ENCODE measurements at places on chromosomes 16 and 17. TPM values are rescaled to one million over a fixed set of nuclear protein-coding genes. Genes with fewer than 3 reads are reported as not detected.

DNA sequence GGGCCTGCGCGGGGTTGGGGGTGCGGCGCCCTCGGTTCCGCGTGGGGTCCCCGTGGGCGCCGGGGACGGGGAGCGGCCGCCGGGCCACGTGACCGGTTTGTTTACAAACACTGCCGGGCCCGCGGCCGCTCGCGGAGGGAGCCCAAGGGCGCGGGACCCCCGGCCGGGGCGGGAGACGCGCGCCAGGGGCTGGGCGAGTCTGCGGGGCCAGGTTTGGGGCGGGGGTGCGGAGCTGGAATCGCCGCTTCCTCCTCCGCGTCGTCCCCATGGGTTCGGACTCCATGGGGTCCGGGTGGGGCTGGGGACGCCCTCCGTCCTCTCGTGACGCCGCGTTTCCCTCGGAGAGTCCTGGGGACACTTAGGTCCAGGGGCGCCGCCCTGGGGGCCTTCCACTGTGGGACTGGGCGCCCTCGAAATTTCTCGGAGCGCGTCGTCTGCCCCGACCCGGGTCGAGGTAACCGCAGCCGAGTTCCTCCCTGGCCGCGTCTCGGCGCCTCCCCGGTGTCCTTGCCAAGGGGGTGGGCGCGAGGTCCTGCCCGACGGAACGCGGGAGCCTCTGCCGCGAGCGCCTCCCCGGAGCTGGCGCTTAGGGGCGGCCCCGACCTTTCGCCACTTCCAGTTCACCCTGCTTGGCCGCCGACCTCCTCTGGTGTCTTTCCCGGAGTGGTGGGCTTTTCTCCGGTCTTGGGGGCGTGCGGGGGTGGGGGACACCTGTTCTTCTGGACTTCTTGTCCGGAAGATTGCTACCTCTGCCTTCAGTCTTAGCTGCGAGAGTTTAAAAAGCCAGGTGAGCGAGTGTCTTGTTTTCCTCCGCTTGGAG is 684 bp downstream of the YPEL2 start:
- DNase-seq = no peak

Gene ALOX12B
- not detected for total RNA-seq

DNA sequence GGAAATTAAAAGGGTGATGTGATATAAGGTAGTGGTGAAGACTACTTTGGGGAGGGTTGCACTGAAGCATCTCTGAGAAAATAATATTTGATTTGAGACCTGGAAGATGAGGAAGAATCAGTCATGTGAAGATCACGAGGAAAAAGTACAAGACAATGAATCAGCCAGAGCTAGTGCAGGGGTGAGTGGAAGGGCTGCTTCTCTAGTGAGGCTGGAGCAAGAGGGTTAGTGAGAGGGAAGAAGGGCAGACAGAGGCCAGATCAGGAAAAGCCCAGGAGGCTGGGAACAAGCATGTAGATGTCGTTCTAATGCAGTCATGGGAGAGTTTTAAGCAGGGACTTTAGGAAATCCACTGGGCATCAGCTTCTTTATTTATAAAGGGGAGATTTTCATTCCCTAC is 504.2 kb upstream of the SALL1 start:
- no peak for DNase-seq

- no peak for DNase-seq
These were observed 10.6 kb upstream of the SEPHS2 start for GRCh38 chr16:30456302-30456701.

Gene TEX14
- 0.33 TPM for total RNA-seq

Gene CDH13
- total RNA-seq = 11.5 TPM

DNA sequence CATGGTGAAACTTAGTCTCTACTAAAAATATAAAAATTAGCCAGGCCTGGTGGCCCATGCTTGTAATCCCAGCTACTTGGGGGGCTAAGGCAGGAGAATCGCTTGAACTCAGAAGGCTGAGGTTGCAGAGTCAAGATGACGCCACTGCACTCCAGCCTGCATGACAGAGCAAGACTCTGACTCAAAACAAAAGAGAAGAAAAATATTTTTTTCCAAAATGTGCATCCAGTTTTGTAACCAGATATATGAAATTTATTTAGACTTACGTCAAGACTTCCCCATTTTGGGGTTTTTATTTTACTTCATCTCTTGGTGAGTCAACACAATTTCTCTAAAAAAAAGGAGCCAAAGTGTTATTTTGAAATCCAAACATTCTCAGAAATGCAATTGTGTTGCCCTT is 5.5 kb upstream of the TM4SF5 start:
- DNase-seq = no peak

GRCh38 chr16:56428091-56428490 is 2.7 kb upstream of the AMFR start:
- no peak for DNase-seq

DNA sequence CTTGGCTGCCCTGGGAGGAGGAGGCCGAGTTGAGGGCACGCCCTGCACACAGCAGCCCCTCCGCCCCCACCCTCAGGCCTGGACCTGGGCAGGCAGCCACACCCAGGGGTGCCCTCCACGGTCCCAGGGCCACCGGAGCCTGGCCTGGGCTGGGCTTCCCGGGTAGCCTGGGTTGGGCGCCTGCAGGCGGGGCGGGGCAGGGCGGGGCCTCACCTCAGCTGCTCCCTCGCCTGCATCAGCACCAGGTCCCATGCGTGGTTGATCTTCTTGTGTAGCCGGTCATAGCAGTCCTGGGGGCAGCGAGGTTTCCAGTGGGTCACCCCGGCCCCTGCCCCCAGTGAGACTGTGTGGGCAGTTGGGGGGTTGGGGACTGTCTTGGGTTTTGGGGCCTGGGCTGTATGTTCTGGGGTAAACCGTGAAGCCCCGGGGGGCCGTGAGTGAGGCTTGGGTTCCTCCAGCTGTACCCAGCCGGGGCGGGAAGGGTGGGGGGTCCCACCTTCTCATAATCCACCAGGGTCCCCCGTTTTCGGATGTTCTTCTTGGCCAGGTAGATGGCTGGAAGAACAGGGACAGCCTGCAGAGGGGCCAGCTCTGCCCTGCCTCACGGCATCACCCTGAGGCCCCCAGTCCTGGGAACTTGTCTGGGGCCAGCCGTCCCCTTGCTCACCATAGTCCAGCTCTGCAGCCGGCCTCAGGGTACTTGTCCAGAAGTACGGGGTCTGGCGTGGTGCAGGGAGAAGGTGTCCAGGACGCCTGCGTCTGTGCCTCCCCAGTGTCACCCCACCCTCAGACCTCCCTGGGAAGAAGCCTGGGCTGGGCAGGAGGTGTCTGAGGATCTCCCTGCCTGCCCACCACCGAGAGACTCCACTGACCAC is 2.0 kb downstream of the RGS11 start:
- no peak for DNase-seq

Gene CCDC200
- total RNA-seq = not detected

- no peak for DNase-seq
These were observed 4.4 kb downstream of the TP53I13 start for GRCh38 chr17:29572691-29573557.

GRCh38 chr16:57194512-57194911 is 8.4 kb downstream of the RSPRY1 start:
- DNase-seq = no peak

DNA sequence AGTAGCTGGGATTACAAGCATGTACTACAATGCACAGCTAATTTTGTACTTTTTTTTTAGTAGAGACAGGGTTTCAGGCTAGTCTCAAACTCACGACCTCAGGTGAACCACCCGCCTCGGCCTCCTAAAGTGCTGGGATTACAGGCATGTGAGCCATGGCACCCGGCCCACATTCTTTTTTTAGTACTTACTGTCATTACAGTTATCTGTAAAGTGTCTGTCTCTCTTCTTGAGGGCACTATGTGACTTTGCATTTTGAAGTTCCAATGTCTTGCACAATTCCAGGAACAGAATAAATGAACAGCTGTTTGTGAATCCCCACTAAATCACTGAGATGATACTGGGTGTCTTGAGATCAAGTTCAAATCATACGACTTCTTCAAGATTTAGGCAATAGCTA is 1540.3 kb downstream of the CDH11 start:
- DNase-seq = no peak

Gene CALB2
- 22.2 TPM for total RNA-seq

DNA sequence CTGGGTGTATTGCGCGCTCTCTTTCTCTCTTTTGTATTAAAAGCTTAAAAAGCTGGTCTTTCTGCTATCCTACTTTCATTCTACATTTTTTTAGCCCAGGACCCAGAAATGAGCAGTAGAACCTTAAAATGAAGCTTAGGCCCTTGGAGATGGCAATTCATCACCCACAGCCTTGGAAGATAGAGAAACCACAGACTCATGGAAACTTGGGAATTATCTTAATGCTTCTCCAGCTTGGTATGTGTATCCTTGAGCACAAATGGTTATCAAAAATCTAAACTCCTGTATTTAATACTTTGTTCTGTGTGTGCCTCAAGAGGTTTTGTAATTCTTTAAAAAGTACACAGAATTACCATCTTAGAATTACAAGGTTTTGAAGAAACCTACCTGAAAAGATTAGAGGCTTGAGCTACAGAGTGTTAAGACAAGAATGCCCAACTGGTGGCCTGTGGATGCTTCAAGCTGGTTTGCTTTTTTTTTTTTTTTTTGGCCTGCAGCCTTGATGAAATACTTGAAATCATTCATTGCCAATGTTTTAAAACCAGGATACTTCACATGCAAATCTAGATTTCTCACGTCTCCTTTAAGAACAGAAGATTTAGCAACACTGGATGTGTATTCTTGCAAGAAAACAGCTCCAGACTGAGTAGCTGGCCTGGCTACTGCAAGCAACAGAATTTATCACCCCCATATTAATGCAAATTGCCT is 105.0 kb downstream of the XYLT1 start:
- DNase-seq = no peak

GRCh38 chr17:31015639-31016038 is 44.8 kb downstream of the RNF135 start:
- DNase-seq = no peak

GRCh38 chr17:70552230-70552981 is 383.1 kb downstream of the KCNJ2 start:
- DNase-seq = no peak

DNA sequence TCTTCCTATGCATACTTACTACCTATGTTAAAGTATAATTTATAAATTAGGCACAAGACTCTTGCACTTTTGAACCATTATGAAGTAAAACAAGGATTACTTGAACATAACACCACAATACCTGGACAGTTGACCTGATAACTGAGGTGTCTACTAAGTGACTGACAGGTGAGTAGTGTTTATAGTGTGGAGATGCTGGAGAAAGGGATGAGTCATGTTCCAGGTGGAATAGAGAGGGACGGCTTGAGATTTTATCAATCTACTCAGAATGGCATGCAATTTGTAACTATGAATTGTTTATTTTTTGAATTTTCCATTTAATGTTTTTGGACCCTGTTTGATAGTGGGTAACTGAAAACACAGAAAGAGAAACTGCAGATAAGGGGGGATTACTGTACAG is 287.6 kb downstream of the MAP2K6 start:
- DNase-seq = no peak

- no peak for DNase-seq
These were observed 7.9 kb downstream of the CLUAP1 start for GRCh38 chr16:3508736-3509135.

Gene PTGES3L
- 0.66 TPM for total RNA-seq

DNA sequence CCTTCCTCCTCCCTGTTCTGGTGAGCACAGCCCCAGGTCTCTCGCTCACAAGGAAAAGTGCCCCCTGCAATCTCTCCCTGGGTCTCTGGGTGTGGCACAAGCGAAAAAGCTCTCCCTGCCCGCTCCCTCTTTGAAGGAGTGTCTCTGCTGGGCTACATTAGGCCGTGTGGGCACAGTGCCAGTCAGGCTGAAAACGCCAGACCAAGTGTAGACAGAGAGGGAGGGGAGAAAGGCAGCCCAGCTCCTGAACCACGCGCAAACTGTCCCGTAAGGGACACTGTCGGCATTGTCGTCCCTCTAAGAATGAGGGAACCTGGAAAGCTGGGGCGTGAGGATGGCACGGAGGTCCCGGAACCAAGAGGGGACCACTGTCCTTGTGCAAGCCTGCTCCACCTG is 3.9 kb downstream of the SMIM5 start:
- no peak for DNase-seq

DNA sequence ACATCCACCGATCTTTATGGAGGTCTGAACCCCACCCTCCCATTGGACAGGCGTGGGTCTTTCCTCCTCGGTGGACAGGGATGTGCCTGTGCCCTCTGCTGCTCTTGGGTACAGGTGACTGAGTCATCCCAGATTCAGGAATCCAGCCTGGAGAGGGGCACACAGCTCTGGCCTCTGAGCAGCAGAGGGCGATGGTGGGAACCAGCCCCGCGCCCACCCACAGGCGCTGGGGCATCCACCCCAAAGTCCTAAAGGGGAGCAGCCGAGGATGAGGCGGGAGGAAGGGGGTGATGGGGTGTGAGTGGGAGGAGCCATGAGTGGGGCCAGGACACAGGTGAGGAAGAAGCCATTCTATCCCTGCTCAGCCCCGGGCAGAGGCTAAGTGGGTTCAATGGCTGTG is 35.0 kb downstream of the ENGASE start:
- no peak for DNase-seq

DNA sequence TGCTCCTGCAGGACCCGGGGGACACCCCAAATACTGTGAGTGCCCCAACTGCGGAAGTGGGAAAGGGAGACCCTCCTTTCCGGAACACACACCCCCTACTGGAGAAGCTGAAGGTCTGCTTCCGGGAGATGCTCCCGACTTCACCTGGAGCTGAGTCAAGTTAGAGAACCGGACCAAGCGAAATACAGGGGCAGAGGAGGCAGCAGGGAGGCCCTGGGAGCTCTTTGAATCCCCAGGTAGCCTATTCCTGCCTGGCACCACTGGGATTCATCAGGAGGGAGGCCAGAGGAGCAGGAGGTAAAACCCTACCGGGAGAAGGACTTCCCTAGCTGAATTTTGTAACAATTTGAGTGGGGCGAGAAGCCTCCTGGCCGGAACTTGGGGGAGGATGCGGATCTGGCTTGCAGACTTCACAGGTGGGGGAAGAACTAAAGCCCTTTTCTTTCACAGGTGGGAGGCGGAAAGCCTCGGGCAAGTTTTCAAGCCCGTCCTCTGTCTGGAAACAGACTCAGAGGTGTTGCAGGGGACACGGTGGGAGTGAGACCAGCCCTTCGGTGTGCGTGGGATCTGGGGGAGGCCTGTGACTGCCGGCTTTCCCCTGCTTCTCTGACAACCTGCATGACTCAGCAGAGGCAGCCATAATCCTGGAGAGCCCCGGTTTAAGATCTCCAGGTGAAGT is 22.4 kb upstream of the TEKT1 start:
- no peak for DNase-seq

- DNase-seq = no peak
These were observed 79.2 kb upstream of the LGALS9 start for GRCh38 chr17:27551701-27552248.

- DNase-seq = no peak
These were observed 3.0 kb downstream of the PDILT start for GRCh38 chr16:20401475-20402016.

Gene PLLP
- total RNA-seq = 7.9 TPM

Gene LRRC45
- 14.7 TPM for total RNA-seq

- DNase-seq = no peak
These were observed 296.4 kb downstream of the MAP2K6 start for GRCh38 chr17:69710926-69711325.

Measured in breast epithelium (tissue), 4 donors.